KG1 (cell line): ENCODE measurements at places on chromosomes 16 and 17.

DNA sequence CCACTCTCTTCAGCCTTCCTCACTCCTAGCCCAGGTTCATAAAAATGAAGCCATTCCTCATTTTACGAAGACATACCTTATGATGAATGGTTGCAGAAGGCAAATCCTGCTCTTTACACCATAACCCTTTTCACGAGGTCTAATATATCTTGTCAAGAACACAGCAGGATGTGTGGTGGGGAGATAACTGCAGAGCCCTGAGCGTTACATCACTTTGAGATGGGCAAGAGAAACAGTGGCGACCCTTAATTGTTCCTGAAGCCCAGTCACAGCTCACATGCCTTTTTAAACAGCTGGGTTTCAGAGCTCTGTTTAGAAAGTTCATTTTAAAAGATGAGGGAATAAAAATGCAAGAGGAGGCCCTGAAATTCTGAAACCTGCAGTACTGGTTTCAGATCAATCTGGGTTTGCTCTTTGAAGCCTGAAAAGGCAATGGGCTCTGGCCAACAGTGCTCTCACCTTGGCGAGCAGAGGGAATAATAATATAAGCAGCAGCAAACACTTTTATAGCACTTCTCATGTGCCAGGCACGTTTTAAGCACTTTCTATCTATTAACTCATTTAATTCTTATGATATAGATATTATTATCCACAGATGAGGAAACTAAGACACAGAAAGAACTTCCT, 2.9 kb downstream of the FAM117A start:
- no peak for DNase-seq

- no peak for DNase-seq
Observed at GRCh38 chr17:72104164-72104862, 16.5 kb upstream of the SOX9 start.

DNA sequence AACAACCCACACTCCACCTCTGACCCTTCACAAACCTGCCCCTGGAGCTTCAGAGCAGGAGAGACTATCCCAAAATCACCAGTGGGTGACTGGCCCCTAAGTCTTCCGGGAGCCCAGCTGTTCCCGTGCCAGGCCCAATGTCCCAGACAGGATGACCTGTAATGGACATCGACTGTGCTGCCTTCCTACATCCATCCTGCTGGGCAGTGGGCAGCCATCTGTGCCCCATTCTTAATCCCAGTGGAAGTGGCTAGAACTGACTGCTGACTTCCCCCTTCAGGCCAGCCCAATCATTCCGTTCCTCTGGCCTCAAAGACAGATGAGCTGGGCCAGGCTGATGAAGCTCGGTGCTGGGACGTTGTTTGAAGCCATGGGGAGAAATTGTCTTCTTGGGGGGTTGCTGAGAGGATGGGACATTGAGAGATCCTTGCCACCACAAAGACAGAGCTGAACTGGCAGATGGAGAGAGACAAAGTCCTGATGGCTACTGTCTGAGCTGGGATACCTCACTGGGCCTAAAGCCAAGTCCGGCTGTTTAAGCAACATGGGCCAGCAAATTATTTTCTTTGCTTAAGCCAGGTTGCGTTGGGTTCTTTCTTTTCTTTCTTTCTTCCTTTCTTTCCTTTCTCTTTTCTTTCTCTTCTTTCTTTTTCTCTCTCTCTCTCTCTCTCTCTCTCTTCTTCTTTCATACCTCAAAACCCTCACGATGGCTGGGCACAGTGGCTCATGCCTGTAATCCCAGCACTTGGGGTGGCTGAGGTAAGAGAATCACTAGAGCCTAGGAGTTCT, 17.9 kb upstream of the ALOX15B start:
- no peak for DNase-seq

GRCh38 chr16:11957591-11958395, 7.2 kb upstream of the TNFRSF17 start:
- no peak for DNase-seq

DNA sequence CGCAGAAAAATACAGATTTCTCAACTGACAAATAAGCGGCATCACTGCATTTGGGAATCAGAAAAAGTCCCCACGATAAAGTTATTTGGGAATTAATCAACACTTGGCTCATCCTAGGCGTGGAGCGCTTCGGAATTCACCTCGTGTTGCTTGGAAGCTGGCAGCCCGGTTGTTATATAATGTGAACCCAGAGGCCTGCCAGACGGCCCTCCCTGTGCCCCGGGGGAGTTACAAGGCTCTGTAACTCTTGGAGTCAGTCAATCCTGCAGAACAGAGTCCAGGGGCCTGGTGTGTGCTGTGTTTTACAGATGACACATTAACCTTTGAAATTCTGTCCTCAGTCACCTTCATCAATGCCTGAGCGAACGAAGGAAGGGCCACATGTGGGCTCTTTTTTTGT, 111.1 kb downstream of the PITPNC1 start:
- DNase-seq: no peak

- no peak for DNase-seq
Observed at GRCh38 chr16:27458258-27458657, 56.3 kb downstream of the IL21R start.

DNA sequence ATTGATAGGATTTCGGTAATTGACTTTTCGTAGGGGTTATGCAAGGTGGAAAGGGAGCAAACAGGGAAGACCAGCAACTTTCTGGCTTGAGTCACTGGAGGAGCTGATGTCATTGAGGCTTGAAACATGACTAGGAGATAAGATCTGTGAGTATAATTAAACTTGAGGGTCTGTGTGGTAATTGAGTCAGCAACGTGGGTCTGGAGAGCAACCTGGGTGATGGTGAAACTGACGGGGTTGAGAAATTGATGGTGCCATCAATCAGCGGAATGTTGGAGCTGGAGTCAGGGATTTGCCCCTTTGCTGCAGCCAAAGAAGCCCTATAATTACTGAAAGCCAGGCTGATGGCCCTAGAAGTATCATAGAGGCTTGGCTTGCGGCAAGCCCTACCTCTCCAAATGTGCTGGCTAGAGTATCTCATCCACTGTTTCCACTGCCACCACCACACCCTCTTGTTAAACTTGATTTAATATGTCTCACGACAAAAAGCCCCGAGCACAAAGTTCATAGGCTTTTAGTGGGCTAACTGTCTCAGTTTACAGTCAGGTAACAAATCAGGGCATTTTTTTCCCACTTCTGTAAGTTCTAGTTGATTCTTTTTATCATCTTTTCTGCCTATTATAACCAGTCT, 186.9 kb upstream of the ELAC2 start:
- no peak for DNase-seq

DNA sequence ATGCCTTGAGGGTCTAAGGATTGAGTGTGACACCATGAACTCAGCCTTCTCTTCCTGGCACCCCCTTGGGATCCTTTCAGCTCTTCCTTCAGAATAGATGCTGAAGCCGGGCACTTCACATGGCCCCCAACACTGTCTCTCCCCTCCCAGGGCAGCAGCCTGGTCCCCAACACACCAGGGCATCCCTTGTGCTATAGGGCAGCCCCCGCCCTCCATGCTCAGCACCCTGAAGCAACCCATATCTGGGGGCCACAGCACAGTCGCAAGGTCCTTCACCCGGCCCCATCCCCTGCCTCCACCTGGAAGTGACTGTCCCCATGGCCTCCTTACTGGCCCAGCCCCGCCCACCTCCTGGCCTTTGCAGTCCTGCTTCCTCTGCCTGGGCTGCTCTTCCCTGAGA, 143.1 kb downstream of the C16orf95 start:
- no peak for DNase-seq

DNA sequence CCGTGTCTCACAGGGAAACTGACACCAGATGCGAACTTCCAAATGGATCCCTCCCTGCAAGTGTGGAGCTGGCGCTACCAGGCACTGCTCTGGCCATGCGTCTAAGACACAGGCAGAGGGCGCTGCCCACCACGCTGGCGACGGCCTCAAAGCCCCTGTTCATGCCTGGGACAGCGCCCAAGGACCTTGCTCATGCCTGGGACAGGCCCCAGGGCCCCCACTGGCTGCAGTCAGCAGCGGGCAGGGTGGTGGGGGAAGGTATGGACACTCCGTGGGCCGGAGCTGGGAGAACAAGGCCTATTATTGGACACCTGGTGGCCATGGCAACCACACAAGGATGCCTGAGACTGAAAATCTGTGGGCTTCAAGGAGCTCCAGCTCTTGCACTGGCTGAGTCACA, 8.8 kb downstream of the ZG16B start:
- no peak for DNase-seq

DNA sequence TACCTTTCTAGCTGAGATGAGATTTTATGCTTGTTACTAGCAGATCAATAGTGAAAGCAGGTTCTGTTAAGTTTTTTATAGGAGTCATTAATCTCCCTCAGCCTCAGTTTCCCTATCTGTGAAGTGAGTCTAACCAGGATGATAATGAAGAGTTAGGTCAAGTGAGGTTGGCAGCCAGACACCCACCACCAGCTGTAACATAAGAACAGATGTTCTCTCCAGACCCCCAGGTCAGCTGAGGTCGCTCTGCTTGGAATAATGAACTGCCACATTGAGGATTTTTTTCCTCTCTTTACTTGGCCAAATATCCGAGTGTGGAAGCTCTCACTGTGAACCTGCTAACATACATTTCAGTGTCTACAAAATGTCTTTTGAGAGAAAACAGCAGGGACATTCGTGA, 389.6 kb downstream of the WWOX start:
- no peak for DNase-seq

DNA sequence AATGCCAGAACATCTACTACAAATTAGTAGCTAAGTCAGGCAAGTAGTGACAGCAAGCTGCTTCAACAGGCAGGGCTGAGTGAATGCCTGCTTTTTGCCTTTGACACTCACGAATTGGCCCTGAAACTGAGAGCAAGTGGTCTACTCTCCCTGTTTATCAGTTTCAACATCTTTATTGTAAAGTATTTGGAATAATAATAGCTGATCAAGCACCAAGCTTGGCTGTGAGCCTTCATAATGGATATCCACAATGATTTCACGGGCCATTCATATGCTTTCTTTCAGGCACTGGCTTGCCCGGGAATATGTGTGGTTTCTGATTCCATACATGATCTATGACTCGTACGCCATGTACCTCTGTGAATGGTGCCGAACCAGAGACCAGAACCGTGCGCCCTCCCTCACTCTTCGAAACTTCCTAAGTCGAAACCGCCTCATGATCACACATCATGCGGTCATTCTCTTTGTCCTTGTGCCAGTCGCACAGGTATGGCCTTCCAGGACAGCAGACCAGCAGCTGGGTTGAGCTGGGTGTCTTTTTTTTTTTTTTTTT, 5.2 kb downstream of the TLCD3A start:
- DNase-seq: no peak

DNA sequence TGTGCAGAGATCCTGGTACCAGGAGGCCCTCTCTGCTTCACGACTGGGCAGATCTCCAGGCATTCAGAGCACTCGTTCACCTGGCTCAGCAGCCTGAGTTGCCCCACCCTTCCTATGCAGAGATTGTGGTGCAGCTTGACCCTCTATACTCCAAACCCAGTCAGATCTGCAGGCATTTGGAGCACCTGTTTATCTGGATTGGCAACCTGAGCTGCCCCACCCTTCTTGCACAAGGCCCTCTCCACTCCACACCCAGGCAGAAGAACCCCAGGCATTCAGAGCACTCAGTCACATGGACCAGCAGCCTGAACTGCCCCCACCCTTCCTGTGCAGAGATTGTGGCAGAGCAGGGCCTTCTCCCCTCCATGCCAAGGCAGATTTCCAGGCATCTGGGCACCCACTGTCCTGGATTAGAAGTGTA, 88.4 kb upstream of the CDH5 start:
- no peak for DNase-seq

- DNase-seq: no peak
Observed at GRCh38 chr17:45425125-45425983, 7.3 kb downstream of the ARHGAP27 start.

DNA sequence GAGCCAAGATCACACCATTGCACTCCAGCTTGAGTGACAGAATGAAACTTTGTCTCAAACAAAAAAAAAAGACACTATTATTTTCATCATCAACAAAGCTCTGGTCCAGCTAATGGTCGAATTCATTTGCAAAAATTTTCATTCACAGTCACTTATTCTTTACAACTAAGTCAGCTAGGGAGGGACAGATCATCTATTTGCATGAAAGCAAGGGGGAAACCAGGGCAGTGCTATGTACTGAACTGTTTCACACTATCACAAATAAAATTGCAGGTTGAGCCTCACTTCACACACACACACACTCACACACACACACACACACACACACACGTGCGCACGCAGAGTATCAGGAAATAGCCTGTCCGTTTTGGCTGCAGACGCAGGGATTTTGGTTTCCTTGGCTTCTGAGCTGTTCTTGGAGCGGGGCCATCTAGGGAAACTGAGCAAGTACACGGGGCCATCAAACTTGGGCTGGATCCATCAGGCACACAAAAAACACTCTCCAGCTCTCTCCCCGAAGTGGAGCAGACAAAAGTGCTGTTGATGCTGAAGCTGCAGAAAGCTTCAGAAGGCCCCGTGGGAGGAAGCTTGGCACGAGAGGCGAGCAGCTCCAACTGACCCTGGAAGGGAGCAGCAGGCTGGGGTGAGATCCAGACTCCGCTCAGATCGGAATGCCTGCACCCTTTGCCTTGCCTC, 44.3 kb upstream of the HELZ start:
- DNase-seq: no peak

DNA sequence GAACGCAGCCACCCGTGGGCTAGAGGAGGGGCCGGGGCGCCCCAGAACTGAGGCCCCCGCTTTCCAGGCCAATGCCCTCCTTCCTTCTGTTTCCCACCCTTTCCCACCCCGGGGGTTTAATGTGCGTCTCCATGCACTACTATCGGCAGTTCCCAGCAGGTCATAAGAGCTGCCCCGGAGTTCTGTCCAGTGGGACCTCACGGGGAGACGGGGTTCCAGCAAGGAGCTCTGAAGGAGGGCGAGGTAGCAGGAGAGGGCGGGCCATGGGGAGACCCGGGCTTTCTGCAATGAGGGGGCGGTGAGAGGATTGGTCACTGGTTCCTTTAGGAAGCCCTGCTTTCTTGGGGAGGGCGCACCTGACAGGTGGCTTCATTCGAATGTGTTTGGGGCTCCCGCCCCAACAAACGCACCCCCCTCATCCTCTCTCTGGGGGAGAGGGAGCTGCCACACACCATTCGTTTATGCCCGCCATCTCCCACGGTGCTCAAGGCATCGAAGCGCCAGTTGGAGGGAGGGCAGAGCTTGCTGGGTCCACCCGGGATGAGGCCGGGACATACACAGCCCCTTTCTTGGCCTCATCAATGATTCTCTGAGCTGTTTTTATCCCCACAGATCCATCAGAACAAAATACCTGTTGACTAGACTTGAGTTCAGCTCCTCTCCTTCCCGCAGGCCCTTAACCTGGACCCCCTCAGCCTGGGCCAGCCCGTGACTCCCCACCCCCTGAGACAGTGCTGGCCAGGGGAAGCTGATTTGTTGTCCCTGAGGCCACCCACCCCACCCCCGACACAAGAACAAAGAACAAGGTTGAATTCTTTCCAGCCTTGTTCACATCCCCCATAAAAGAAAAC, 44.1 kb downstream of the SLC7A5 start:
- DNase-seq: no peak

GRCh38 chr16:80656711-80657150, 115.9 kb downstream of the DYNLRB2 start:
- no peak for DNase-seq

- DNase-seq: no peak
Observed at GRCh38 chr16:65249768-65250167, 127.9 kb upstream of the CDH11 start.

- no peak for DNase-seq
Observed at GRCh38 chr17:41912925-41913324, 5.8 kb downstream of the ACLY start.
